Activated naive CD8-positive, alpha-beta T cell treated with anti-CD3 and anti-CD28 coated beads, Interleukin-2, amount 50 U/mL, for 16 hours (primary cell): ENCODE measurements at places on chromosomes 5 and 9.

DNA sequence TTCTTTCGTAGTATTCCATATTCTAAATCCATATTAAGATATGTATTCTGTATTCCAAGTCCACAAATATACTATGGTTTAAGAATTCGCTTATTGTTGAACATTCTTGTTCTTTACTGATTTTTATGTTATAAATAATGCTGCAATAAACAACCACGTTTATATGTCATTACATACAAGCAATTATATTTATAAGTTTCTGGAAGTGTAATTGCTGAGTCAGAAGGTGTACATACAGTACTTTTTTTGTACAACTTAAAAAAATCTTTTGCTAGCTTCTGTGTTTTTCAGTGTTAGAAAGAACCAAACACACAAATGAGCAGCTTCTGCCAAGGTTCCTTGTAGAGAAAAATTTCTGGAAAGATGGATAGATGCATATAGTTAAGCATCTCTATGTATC, 48.6 kb upstream of the TNFAIP8 start:
- DNase-seq = no peak

- no peak for DNase-seq
These were observed 86.1 kb downstream of the LIX1 start for GRCh38 chr5:97056263-97056662.

DNA sequence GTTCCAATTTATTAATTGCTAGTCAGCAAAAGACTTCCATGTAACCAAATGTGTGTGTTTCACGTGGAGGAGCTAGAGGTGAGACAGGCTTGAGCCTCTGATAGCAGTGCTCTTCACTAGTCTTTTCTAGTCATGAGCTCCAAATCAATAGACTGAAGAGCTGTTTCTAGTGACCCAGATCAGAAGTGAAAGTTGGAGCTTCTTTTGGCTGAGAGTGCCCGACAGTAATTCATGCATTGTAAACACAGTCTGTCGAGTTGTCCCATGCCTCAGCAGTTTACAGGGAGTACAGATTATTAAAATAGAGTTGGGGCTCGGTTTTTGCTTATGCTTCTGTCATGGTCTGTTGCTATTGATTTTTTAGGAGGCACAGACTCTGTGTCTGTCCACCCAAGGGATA, 793.1 kb downstream of the DTWD2 start:
- no peak for DNase-seq

DNA sequence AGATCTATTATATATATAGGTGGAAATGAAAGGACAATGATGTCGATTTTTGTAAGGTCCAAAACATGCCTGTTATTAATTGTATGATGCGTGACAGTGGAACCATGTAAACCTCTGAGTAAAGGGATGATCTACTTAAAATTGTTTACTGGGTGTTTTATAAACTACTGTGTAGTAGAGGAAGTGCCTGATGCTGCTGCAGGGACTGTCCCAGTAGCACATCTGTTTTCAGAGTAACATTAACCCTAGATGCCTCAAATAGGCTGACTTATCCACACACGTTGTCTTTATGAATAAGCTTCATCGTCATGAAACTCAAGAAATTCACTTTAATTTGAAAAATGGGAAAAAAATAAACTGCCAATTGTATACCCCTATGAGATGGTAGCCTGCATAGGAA, 1.7 kb downstream of the CAMK4 start:
- no peak for DNase-seq

DNA sequence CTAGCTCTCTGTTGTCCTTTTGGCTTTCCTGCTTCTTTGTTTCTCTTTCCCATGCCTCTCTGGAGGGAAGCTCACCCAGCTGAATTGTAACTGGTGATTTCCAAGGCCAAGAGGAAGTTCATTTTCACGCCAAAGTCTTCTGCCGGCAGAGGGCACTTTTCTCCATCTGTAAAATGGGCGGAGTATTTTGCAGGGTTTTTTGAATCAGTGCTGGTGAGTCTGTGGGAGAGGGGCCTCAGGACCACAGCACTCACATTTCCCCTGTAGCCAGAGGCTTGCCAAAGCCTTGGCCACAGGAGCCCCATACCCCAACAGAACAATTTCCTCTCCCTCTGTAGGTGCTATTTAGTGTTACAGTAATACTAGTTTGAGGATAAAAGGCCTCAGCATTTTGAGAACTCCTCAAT, 42.3 kb upstream of the MATR3 start:
- no peak for DNase-seq

DNA sequence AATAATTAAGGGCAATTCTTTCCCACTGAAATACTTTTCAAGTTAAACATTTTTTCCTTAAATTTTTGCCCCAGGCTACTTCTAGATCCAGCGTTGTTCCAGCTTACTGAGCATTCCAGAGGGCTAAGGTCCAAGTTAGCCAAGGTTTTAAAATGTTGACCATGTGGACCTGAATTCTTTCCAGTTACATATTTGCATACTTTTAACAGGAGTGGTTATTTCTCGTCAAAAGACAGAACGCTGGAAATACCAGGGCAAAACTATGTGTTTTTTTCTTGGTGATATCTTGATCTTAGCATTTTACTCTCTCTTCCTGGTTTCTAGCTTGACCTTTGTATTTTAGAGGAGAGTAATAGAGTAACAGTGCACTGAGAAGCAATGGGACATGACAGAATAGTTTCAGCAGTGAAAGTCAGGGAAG, 32.8 kb downstream of the TMC1 start:
- no peak for DNase-seq
